Natural killer cell treated with Interleukin-12 subunit alpha and Interleukin-12 subunit beta and Interleukin-15 and Interleukin-18, amount 100 ng/mL, for 72 hours (primary cell): ENCODE measurements at places on chromosomes 2 and 18. TPM values are rescaled to one million over a fixed set of nuclear protein-coding genes. Genes with fewer than 3 reads are reported as not detected.

TGFA gene
- 1.6 TPM for total RNA-seq

GRCh38 chr2:85312404-85312803, 15.4 kb downstream of the TGOLN2 start:
- H3K4me1 ChIP-seq = peaks cover 32% of the 10 kb centered on the region
- no peak overlapping the region for H3K27ac ChIP-seq
- H3K4me3 ChIP-seq = no peak overlapping the region
- H3K27me3 ChIP-seq = no peaks in the 10 kb centered on the region

HOXD13 gene
- total RNA-seq = not detected

DNA sequence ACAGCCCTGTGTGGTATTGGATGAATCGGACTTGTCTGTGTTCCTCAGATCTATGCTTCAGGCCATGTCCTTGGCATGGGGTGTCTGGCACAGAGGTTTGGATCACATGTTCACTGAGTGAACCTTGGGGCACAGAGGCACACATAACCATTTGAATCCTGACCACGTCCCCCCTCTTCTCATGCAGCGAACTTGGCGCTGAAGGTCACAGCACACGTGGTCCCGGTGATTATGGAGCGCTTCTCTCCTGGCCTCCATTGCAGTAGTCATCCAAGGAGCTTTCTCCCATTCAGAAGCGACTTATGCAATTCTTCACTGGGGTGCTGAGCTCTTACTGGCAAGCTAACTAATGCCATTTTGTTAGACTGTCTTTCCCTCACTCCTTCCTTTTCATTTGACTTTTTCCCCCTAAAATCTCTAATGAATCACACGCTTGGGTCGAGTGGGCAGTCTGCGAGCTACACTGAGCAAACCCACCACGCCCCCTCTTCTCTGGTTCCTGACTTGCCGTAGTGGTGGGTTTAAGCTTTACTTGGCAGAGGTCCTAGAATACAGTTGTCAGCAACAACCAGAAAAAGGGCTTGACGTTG, 59.4 kb downstream of the KCNG2 start:
- H3K27ac ChIP-seq = no peak overlapping the region
- H3K36me3 ChIP-seq = peaks cover 8% of the 10 kb centered on the region
- H3K4me3 ChIP-seq = no peak overlapping the region
- DNase-seq = no peak
- no peaks in the 10 kb centered on the region for H3K4me1 ChIP-seq

UGT1A4 gene
- total RNA-seq = not detected

POMC gene
- total RNA-seq = 5.2 TPM

DNA sequence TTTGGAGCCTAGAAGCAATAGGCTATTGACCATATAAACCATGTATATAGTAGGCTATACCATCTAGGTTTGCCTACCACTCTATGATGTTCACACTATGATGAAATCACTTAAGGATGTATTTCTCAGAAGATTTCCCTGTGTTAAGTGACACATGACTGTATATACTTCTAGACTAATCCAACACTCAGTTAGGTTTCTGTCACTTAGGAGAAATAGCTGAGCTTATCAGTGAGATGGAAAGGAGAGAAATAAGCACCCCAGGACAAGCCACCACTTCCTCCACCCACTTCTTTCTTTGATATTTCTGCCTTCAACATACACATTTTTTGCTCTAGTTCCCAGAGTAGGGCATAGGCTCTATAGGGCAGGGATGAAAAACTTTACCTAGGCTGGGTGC, 7.8 kb downstream of the PECR start:
- no peak overlapping the region for H3K4me3 ChIP-seq
- peaks cover 7% of the 10 kb centered on the region for H3K4me1 ChIP-seq
- DNase-seq = no peak
- H3K36me3 ChIP-seq = no peaks in the 10 kb centered on the region
- no peak overlapping the region for H3K27ac ChIP-seq
